NCI-H1694 treated with DMSO at 0.1 percent for 48 hours (cell line): ENCODE measurements at places on chromosomes 2 and 18.

GRCh38 chr2:37376421-37377186, 32.2 kb downstream of the QPCT start:
- no peak for DNase-seq

- DNase-seq, result no peak
Measured at GRCh38 chr2:85011098-85011497, 40.1 kb downstream of the KCMF1 start.

- no peak for DNase-seq
Measured at GRCh38 chr18:66874812-66875474, 271.1 kb upstream of the CDH19 start.

DNA sequence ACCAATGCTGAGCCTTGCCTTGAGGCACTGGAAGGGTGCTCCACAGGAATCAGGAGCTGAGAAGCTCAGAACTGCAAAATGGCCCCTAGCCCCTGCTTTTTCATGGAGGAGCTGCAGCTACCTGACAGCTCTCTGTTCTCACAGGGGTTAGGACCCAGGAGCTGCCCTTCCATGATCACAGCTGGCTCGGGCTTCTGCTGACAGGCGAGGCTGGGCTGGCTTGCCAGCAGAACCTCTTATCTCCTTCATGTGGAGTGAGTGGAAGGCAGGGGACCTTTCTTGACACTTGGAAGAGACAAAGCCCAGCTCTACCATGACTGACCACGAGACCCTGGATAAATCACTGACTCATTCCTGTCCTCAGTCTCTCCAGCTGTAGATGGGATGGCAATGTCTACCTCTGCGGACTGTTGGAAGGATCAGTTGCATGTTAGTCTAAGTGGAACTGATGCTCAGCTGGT, 113.4 kb downstream of the CAPN13 start:
- no peak for DNase-seq

DNA sequence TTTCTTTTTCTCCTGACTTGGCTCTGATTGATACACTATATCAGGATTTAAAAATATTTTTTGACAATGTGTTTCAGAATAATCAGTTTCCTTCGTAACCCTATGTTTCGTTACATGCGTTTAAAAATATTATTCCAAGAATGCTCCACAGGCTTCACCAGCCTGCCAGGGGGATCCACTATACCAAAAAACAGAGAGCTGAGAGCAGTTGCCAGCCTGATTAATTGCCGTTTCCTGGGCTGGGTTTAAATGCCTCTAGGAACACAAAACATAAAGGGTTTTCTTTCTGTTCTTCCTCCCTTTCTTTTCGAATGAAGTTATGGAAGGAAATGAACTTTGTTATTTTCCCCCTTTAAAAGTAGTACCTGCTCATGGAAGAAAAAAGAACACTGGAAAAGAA, 47.9 kb downstream of the LRRFIP1 start:
- no peak for DNase-seq

DNA sequence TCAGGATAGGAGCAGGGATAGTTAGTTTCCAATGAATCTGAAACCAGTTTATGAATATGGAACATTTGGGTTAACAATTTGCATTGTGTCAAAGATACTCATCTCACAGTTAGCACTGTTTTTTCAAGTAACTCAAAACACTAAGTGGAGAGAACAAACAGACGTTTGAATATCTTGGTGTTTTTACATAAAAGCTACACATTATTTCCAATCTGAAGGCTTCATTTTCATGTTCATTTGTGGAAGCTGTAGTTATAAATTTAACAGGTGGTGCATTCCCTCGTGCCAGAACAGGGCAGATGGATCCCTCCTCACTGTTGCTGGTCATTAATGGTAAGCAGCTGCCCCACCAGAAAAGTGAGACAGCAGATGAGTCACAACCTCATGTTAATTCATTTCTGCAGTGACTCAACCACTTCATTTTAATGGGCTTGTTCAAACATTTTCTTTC, 286.9 kb downstream of the TMX3 start:
- peak; percentile 95 for DNase-seq

DNA sequence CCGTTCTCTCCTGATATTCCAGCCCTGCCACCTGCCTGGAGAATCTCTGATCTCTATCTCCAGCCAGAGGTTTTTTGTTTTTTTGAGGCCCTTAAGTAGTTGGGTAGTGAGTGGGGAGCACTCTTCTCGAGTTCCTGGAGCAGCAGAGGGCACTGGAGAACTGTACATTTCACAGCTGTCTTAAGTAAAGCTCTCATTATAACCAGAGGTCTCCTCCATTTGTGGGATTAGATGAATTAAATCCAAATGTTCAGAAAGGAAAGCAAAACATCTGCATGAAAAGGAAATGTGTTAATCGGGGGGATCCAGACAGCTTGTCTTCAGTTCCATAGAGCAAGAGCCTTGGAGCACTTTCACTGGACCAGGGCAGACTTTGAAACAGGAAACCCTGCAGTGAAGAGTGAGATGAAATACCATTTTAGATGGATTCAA, 32.8 kb downstream of the AOX1 start:
- DNase-seq, result no peak

DNA sequence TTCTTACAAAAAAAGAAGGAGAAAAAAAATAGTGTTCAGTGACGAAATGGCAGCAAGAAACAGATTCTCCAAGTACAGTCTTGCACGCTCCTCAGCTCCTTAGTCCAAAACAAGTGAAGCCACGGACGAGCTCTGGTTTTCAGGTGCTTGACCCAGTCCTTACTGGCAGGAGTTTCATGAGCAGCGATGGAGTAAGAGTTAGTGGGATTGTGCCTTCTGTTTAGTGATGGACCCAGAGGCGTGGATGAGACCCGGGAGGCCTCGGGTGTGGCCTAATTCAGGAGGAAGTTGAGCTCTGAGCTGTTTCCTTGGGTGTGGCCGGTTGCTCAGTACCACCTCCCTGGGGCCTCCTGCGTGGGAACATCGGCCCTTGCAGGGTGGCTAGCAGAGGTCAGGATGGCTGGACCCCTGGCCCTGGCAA, 52.0 kb downstream of the KIF5C start:
- DNase-seq, result no peak

DNA sequence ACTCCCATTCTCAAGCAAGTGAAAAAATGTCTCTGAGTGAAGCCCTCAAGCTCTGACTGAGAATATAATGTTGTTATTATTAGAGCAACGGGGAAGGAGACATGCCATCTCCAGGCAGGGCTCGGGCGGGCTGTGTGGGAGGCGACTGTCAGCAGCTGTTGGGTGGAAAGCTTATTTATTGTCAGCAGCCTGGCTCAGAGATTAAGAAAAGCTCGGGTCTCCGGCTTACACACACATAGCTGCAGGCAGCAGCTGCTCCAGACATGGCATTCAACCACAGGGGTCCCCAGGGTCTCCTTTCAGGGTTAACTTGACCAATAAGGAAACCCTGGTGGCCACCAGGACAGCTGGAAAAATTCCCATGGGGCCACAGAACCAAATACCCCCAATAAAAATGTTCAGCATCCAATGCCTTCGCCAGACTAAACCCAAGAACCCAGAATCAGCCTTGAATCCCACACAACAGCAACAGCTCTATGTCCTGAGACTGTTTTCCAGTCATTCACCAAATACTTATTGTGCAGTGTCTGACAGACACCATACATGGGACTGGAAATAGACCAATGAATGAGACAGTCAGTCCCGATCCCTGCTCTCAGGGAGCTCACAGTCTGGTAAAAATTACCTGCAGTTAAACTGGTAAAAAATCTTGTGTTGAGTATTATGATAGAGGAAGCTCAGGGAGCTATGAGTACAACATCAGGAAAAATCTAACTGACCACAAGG, 70.5 kb upstream of the RTN4 start:
- peak; percentile 76 for DNase-seq

DNA sequence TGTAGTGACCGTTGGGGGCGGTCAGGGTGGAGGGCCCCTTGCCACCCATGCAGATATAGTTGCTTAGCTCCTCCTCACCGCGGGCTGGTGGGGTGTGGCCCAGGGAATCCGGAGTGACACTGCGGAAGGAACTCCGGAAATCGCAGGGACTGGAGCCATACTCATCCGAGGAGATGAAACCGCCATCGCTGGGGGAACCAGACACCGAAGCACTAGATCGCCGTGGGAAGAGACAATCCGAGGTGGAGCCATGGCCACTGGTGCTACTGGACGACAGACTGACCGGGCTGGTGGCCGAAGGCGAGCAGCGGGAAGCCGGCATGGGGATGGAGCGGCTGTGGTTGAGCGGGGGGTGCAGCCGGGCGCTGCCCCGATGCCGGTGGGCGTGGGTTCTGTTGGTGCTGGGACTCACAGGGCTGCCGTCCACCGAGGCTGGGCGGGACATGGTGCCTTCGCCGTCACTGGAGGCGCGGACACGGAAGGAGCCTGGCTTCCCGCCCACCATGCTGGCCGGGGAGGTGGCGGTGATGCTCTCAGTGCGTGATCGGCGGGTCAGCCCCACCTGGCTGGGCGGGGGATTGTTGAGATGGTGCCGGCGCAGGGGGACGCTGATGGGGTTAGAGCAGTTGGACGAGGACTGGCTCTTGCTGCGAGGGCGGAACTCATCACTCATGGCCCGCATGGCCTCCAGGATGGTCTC, 2.2 kb downstream of the IRS1 start:
- no peak for DNase-seq

DNA sequence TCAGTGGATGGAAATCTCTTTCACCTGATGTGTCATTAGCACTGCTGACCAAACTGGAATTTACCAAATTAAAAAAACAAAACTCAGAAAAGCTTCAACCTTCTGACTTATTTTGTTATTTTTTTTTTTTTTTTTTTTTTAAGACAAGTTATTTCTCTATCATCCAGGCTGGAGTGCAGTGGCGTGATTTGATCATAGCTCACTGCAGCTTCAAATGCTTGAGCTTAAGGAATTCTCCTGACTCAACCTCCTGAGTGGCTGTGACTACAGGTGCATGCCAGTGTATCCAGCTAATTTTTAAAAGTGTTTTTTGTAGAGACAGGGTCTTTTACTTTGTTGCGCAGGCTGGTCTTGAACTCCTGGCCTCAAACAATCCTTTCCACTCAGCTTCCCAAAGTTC, 155.6 kb downstream of the LRRTM1 start:
- no peak for DNase-seq

DNA sequence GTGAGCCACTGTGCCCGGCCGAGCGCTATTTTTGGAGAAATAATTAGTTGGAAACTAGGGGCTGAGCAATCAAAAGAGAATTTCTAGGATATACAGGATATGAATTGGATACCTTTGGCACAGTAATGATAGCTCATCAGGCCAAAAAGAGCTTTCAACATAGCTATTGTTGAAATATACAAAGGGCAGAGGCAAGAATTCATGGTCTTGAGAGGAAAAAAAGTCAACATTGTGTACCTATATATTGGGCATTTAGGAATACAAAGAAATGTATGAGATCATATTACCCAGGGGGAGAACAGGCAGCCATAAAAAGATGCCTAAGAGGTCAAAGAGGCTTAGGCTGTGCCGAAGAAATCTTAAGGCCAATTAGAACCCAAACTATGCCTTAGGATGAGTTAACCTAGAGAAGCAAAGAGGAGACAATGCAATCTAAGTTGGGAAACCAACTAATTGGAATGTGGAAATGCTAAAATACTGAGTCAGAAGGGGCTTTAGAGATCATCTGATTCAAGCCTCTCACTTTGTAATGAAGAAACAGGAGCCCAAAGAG, 99.0 kb downstream of the RBBP8 start:
- no peak for DNase-seq

- DNase-seq, result no peak
Measured at GRCh38 chr2:231664727-231665126, 43.6 kb upstream of the PTMA start.

DNA sequence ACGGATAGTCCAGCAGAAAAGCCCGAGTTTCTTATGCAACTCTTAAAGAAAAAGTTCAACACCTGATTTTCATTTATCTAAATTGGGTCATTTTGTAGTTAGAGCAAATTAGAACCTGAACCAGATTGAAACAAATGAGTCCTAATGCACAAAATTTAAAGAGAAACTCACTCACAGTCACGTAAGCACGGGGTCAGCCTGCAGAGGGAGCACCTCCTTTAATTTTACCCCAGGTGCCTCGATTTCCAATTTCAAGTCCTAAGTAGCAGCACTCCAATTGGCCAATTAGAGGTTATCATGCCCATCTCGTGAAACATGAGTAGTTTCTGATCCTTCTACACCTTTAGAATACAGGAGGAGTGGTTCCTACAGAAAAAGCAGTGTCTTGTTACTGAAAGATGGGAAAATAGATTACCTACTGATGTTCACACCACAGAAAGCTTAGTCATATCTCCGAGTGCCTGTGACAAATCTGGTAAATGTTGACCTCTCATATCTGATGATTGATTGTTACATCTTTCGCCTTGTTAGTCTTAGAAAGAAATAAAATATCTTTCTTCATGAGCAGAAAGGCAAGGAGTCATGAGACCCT, 1929.8 kb upstream of the LRRTM1 start:
- no peak for DNase-seq

DNA sequence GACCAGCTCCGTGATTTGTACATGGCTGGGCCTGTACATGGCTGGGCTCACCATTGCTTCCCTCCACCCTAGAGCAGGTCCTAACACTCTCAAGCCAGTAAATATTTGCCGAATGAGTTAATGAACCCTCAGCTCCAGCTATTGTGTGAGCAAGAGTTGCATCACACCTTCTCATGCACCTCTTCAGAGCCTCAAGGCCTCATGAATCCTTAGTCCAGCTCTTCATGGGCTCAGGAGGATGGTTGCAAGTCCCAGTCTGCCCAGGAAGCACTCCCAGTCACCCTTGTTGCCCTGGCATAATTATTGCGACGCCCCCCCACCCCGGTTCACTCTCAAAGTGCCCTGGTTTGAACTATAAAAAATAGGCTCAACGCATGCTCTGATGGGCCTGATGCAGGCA, 30.1 kb upstream of the GNAL start:
- DNase-seq, result no peak

DNA sequence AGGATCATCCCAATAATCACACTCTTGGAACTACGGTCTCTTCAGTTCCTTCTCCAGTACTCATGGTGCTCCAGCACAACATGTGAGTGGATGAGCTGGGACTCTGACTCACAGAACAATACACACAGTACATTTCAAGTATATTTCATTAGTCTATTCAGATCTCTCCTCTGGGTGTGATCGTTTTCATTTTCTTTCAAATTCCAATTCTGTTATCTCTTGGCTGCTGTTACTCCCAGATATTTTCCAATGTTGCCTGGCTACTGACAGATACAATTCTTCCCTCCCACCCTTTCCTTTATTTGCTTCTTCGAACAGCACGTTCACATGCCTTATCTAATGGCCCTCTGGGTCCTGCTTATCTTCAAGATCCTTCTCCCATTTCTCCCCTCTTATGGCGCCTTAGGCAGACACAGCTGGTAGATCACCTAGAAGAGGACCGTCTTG, 216.0 kb downstream of the ACKR3 start:
- DNase-seq, result no peak

- no peak for DNase-seq
Measured at GRCh38 chr2:12700989-12701388, 15.7 kb upstream of the TRIB2 start.
